ENCODE measurements at places on chromosomes 11 and 22.
A peak's percentile ranks its signal among the peaks of the same experiment; 100 is the strongest.

DNA sequence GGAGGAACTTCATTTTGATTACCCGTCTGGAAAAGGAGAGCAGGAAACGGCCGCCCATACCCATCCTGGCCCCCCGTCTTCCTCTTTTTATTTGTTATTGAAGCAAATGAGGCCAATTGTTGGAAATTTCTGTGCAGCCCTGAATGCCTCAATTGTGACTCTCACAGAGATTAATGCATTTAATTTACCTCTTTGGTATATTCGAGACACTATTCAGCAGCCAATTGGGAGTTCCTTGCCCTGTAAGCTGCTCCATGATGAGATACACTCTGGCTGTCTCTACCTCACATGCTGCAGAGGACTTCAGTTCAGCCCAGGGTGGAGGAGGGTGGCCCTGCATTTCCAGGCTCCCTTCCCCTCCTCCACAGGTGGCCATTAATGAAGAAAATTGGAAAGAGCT lies 60.6 kb upstream of the NTM start:
- no peak overlapping the region for H3K4me3 ChIP-seq
- no peaks in the 10 kb centered on the region for H3K4me1 ChIP-seq
- DNase-seq, result no peak
- no peaks in the 10 kb centered on the region for H3K36me3 ChIP-seq

GRCh38 chr11:27022659-27023251 lies 17.9 kb upstream of the BBOX1 start:
- no peaks in the 10 kb centered on the region for H3K27me3 ChIP-seq
- H3K4me1 ChIP-seq, result no peaks in the 10 kb centered on the region
- no peak for DNase-seq
- H3K27ac ChIP-seq, result no peak overlapping the region
- no peak overlapping the region for H3K4me3 ChIP-seq

GRCh38 chr11:27412192-27412691 lies 49.2 kb upstream of the CCDC34 start:
- no peak overlapping the region for H3K4me3 ChIP-seq
- H3K4me1 ChIP-seq, result no peaks in the 10 kb centered on the region
- no peak overlapping the region for H3K27ac ChIP-seq

DNA sequence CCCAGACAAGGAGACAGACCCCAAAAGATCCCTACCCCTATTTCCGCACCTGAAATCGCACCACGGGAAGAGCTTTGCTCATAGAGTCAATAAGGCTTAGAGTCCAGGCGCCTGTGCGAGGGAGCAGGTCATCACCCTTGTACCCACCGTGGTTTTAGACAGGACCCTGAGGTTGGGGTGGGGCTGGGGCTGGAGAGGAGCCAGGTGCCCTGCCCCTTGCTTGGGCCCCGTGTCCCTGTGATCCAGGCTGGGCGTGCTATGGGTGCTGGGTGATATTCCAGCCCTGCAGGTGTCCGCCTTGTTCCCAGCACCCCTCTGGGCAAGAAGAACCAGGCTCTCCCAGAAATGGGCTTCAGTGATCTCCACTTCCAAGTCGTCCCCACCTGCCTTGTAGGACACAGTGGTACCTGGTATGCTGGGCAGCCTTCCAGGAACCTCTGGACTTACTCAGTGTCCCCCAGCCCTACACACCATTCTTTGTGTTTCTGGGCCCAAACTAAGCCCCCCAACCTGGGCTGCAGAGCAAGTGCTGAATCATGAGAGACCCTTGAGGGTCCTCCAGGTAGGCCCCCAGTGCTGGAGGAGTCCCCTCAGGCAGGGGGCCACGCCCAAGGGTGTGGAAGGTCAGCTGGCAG lies 4.5 kb downstream of the CD81 start:
- peaks cover 55% of the 10 kb centered on the region for H3K4me1 ChIP-seq
- peaks cover 2% of the 10 kb centered on the region for H3K27me3 ChIP-seq
- H3K36me3 ChIP-seq, result peaks cover 12% of the 10 kb centered on the region
- H3K4me3 ChIP-seq, result no peak overlapping the region
- DNase-seq, result no peak

GRCh38 chr11:88831303-88831890 lies 234.4 kb downstream of the GRM5 start:
- no peak overlapping the region for H3K27ac ChIP-seq
- no peaks in the 10 kb centered on the region for H3K27me3 ChIP-seq
- no peak for DNase-seq
- peaks cover 8% of the 10 kb centered on the region for H3K4me1 ChIP-seq
- no peak overlapping the region for H3K4me3 ChIP-seq
- no peaks in the 10 kb centered on the region for H3K36me3 ChIP-seq

- no peaks in the 10 kb centered on the region for H3K36me3 ChIP-seq
- H3K27ac ChIP-seq, result no peak overlapping the region
- H3K4me3 ChIP-seq, result no peak overlapping the region
- DNase-seq, result no peak
Measured at GRCh38 chr11:77175021-77175842, 47.2 kb downstream of the MYO7A start.

DNA sequence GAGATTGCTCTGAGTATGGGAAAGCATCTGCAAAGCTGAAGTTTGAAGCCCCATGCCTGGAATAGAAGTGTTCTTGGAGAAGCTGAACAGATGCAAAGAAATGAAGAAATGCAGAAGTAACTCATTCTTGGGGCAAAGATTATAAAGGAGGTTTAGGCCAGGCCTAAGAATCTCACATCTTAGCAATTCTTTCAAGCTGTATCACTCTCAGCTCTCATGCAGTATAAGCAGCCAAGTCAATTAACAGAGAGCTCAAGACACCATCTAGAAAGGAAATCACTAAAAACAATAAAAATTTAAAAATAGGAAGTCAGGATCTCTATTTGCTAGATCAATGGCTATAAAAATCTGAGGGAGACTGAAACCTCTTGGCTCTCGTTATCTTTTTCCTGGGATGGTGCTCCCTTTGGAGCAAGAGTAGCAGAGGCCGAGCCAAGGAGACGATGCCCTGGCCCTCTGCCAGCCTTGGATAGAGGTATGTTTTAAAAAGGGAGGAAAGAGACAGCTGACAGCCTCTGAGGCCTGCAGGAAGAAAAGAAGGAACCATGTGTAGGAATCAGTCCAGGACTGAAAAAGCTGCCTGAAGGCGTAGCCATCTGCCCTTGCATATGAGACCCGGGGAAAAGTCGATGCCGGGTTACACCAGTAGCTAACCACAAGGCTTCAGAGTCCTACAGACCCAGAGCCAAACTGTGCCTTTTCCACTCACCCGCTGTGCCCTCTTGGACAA lies 229.8 kb downstream of the BLID start:
- no peak for DNase-seq
- H3K36me3 ChIP-seq, result no peaks in the 10 kb centered on the region
- no peak overlapping the region for H3K4me3 ChIP-seq
- no peak overlapping the region for H3K27ac ChIP-seq
- H3K4me1 ChIP-seq, result no peaks in the 10 kb centered on the region
- no peaks in the 10 kb centered on the region for H3K27me3 ChIP-seq

DNA sequence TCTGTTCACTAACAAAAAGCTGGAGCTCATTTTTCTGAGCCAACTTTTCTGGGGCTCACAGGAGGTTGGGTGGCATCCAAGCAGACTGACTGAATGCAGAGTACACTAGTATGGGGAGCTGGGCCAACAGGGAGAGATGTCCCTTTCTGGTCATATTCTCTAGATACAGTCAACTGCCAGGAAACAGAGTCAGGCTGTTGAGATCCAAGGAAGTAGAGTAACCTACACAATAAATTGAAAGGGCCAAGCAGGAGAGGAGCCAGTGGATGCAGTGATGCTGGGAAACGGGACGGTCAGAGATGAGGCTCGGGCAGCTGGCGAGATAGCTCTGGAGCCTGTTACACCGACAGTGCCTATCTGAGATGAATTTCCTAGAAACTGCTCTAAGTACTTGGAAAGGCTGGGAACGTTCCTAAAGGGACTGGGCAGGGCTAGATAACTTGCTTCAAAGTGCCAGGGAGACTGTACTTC lies 71.1 kb downstream of the LARGE2 start:
- no peaks in the 10 kb centered on the region for H3K4me1 ChIP-seq
- no peak for DNase-seq
- H3K36me3 ChIP-seq, result no peaks in the 10 kb centered on the region
- peaks cover 4% of the 10 kb centered on the region for H3K27me3 ChIP-seq
- no peak overlapping the region for H3K27ac ChIP-seq

GRCh38 chr11:66607126-66607834 lies 9.2 kb upstream of the RBM14 start:
- H3K27me3 ChIP-seq, result no peaks in the 10 kb centered on the region
- DNase-seq, result no peak
- H3K27ac ChIP-seq, result no peak overlapping the region
- H3K36me3 ChIP-seq, result peaks cover 5% of the 10 kb centered on the region

- H3K4me1 ChIP-seq, result no peaks in the 10 kb centered on the region
- DNase-seq, result no peak
- H3K4me3 ChIP-seq, result no peak overlapping the region
- no peaks in the 10 kb centered on the region for H3K36me3 ChIP-seq
Measured at GRCh38 chr11:126766440-126766839, 234.1 kb downstream of the KIRREL3 start.

GRCh38 chr11:112051768-112052167 lies 22.0 kb downstream of the PIH1D2 start:
- H3K4me3 ChIP-seq, result no peak overlapping the region
- H3K27ac ChIP-seq, result no peak overlapping the region
- H3K36me3 ChIP-seq, result peaks cover 63% of the 10 kb centered on the region
- DNase-seq, result no peak

- H3K4me3 ChIP-seq, result no peak overlapping the region
- H3K4me1 ChIP-seq, result peaks cover 15% of the 10 kb centered on the region
- H3K27me3 ChIP-seq, result peaks cover 26% of the 10 kb centered on the region
Measured at GRCh38 chr22:37043828-37044538, 7.6 kb upstream of the KCTD17 start.

GRCh38 chr22:44542561-44543222 lies 44.7 kb upstream of the RTL6 start:
- no peak for DNase-seq
- H3K4me1 ChIP-seq, result no peaks in the 10 kb centered on the region
- no peak overlapping the region for H3K27ac ChIP-seq
- no peak overlapping the region for H3K4me3 ChIP-seq
- H3K27me3 ChIP-seq, result peaks cover 68% of the 10 kb centered on the region
- H3K36me3 ChIP-seq, result no peaks in the 10 kb centered on the region

DNA sequence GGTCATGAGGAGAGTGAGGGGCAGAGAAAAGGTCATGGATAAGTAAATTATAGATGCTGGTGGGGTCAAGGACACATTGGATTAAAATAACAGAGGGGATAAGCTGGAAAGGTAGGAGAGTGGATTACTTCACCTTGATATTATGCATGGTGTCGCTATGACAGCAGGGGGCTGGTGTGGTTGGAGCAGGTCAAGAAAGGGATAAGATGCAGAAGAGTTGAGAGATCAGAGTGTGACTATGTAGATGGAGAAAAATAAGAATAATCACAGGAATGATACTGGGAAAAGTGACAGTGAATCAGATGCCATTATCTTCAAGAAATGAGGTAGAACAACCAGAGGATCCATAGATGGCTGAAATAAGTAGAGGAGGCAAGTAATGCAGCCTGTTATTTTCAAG lies 29.4 kb upstream of the AMOTL1 start:
- H3K27ac ChIP-seq, result no peak overlapping the region
- no peak for DNase-seq
- no peak overlapping the region for H3K4me3 ChIP-seq
- H3K36me3 ChIP-seq, result no peaks in the 10 kb centered on the region

DNA sequence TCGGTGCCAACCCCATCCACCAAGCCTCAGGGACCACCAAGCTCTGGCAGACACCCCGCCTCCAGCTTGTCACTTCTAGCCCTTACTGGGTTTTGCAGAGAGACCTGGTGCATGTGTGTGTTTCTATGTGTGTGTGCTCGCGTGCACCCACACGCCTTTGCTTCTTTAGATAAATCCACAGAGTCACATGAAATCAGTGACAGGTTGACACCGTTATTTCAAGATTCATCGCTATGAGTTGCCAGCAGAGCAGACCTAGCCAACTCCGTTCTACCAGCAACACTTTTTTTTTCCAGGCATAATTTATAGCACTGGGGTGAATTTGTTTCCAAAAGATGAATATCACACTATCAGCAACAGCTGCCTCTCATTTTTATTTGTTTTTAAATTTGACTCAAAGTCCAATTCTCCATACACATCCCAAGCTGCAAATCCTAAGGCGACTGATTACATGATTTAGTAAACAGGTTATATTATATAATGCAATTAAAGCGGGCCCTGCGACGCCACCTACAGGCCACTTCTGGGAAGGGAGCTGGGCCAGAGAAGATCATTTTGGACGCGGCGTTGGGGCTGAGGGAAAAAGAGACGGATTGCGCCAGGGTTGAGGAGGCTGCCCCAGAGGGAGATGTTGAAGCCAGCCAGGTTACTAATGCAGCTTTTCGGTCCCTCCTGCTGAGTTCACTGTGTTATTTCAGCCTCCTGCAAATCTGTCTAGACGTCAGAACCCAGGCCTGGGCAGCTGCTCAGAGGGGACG lies 150.5 kb downstream of the FEZ1 start:
- DNase-seq, result peak; percentile 60
- peaks cover 43% of the 10 kb centered on the region for H3K27me3 ChIP-seq
- no peak overlapping the region for H3K4me3 ChIP-seq
- no peak overlapping the region for H3K27ac ChIP-seq
- H3K4me1 ChIP-seq, result no peaks in the 10 kb centered on the region

DNA sequence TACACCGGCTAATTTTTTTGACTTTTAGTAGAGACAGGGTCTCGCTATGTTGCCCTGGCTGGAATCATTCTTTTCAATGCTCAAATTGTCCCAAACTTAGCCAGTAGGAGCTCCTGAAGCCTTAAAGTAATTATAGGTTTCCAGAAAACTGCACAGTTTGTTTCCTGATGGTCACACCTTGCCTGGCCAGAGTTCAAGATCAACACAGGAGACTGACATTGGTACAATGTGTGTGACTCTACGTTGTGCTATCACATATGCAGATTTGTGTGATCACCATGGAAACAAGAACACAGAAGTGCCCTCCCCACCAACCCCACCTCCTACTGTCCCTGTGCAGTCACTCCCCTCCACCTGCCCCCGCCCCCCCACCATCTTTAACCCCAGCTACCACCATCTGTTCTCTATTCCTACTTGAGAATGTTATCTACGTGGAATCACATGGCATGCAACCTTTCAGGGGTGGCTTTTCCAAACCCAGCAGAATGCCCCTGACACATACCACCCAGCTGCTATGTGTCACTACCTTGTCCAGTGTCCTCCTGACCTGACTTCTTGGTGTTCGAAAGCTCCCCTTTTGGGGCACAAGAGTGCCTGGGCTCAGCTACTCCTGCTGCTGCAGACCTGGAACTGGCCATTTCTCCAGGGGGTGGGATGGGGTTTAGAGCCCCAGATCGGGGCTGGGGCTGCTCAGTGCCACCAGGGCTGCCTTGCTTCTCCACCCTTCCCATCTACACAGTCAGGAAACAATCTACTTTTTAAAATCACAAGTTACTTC lies 6.1 kb upstream of the NAP1L4 start:
- no peaks in the 10 kb centered on the region for H3K27me3 ChIP-seq
- peaks cover 9% of the 10 kb centered on the region for H3K4me1 ChIP-seq
- H3K27ac ChIP-seq, result no peak overlapping the region
- peaks cover 29% of the 10 kb centered on the region for H3K36me3 ChIP-seq
- DNase-seq, result peak; percentile 12

GRCh38 chr11:10109806-10110205 lies 184.2 kb downstream of the SBF2 start:
- H3K36me3 ChIP-seq, result no peaks in the 10 kb centered on the region
- H3K27me3 ChIP-seq, result no peaks in the 10 kb centered on the region
- H3K4me1 ChIP-seq, result no peaks in the 10 kb centered on the region
- DNase-seq, result no peak
- no peak overlapping the region for H3K4me3 ChIP-seq
- H3K27ac ChIP-seq, result no peak overlapping the region
